ENCODE measurements at places on chromosomes 7 and 10.

DNA sequence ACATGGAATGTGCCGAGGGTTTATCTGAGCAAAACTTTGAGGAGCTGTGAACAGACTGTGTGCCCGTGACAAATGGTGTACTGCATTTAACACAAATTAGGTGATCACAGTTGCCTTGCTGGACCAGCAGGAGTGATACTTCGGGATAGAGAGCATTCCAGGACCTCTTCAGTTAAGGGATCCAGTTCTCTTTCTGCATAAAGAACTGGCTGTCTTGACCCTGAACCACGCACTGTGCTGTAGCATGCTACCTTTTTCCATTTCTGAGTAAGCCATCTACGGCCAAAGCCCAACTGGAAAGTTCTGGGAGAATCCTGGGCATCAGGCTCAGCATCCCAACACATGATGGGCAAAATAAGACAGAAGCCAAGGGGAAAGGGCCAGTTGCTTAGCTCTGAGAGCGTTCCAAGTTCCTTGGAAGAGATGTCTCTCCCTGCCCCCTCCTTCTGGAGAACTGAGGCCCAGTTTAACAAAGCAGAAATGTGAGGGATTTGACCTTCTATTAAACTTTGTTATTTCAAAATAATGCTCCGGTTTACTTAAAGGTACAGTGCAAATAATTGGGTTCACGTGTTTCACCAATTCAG lies 37.9 kb upstream of the ADD3 start:
- DNase-seq: no peak

GRCh38 chr10:92470026-92470425 lies 103.9 kb downstream of the IDE start:
- no peak for DNase-seq

GRCh38 chr10:120997756-120998155 lies 146.6 kb downstream of the WDR11 start:
- DNase-seq: no peak

GRCh38 chr7:29488977-29489376 lies 74.7 kb upstream of the PRR15 start:
- no peak for DNase-seq

- DNase-seq: no peak
These were observed 52.3 kb upstream of the ANTXRL start for GRCh38 chr10:46234431-46235060.

Data from activated CD4-positive, alpha-beta T cell treated with anti-CD3 and anti-CD28 coated beads, Interleukin-2, amount 50 U/mL, for 16 hours (primary cell).